ENCODE measurements at places on chromosomes 3 and 15. TPM values are rescaled to one million over a fixed set of nuclear protein-coding genes. Genes with fewer than 3 reads are reported as not detected.

- no peak for DNase-seq
Measured at GRCh38 chr3:9400616-9401015, 3.2 kb downstream of the SETD5 start.

DNA sequence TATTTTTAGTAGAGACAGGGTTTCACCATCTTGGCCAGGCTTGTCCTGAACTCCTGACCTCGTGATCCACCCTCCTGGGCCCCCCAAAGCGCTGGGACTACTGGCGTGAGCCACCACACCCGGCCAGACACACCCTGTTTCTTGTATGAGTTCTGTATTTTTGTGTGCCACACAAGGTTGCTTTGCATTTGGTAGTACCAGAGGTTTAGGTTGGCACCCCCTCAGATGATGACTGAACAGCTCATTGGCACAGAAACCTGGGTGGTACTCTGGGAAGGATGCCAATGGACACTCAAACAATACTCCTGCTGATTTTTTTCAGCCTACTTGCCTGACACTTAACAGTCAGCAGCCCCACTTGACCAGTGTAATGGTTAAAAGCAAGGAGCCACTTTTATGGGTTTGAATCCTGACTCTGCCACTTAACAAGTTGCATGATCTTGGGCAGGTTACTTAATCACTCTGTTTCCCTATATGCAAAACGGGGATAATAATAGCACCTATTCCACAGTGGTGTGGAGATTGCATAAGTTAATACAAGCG, 39.2 kb upstream of the BCL2A1 start:
- no peak for DNase-seq

GRCh38 chr3:192864941-192865340, 52.7 kb downstream of the MB21D2 start:
- no peak for DNase-seq

DNA sequence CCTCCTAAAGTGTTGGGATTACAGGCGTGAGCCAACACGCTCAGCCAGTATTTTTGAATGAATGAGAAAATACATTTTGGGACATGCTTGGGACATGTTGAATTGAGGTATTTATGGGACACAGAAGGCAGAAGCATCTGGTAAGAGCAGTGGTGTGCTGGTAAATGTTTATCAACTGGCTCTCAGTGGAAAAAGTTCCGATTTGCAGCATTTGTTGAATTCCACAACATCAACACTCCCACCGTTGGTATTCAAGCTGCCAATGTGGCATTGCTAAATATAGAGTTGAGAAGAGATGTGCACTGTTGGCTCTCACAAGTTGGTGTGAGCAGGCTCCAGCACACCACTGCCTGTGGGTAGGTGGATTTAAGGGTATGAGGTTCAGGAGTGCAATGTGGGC, 35.8 kb upstream of the LRRFIP2 start:
- no peak for DNase-seq

- no peak for DNase-seq
Measured at GRCh38 chr3:153291059-153291685, 129.1 kb downstream of the RAP2B start.

DNA sequence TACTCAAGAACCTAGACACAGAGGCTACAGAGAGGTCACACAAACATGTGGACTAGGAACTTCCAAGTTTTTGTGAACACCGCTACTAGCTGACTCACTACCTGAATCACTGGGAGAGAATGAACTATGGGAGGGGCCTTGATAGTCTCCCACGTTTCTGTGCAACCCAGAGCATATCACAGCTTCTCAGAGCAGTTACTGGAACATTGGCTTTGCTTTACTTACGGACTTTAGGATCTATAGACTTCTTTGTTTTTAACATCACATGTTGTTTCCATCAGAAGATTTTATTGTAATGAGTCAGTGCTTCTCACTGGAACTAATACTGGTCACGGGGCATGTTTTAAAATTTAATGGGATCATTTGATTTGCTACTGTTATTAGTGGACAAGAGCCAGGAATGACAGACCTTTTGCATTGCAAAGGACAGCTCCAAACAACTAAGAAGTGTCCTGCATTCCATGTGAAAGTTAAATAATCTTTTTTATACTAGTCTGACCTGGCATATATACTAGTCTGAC, 35.6 kb downstream of the RTP4 start:
- DNase-seq = no peak

GRCh38 chr3:113896930-113897329, 50.9 kb upstream of the ZDHHC23 start:
- no peak for DNase-seq

DNA sequence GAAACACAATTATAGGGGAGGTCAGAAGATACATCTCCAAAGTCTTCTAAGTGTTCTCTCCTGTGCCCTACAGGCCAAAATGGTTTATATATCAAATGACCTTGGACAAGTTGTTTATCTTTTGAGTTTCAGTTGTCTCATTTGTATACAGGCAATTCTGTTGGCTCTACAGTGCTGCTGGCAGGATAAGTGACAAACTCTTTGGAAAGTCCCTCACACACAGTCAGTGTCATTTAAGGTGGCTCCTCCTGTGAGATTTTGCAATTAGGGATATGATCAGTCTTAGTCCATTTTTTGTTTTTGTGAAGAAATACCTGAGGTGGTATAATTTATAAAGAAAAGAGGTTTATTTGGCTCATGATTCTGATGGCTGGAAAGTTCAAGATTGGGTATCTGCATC, 1035.8 kb upstream of the CFAP20DC start:
- no peak for DNase-seq

GRCh38 chr15:28264166-28264565, 57.8 kb downstream of the HERC2 start:
- no peak for DNase-seq

DNA sequence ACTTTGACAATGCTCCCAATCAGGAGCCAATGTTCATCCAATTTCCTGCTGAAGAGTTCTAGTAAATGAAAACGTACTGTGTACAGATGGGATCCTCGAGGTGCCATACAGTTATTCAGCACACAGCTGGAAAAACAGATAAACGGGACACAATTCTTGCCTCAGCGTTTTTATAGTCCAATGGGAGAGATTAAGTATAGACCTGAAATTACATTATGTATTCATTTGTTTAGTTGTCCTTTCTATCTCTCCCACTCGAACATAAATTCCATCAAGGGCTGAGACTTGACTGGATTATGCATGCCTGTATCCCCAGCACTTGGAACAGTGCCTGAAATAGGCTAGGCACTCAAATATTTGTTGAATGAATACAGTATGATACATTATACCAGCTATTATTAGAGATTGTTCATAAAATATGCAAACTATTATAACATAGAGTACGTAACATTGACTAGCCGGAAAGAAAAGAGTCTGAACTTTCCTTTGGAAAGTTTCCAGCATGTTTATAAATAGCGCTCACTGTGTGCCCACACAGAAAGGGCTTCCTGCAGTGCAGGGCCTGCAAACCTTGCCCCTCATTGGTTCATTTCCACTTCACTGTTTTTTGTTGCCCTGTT, 27.4 kb upstream of the SNTN start:
- DNase-seq = no peak

- no peak for DNase-seq
Measured at GRCh38 chr15:90607361-90607760, 77.6 kb downstream of the CRTC3 start.

DNA sequence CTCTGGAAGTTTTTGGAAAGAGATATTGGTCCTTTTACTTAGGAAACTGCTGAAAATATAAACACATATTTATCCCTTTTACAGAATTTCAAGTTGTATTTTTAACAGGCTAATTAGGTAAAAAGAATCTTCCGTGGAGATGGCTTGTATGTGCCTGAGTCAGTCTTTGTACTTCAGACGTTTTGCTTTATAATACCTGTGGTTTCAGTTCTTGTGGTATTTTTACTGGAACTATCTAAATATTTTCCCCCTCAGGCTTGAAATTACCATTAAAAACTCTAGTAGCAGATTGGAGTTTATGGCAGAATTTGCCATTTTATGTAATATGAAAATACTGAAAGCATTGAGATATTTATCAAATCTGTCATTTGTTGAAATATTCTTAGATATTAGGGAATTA, 151.6 kb upstream of the CGNL1 start:
- DNase-seq = no peak

DNA sequence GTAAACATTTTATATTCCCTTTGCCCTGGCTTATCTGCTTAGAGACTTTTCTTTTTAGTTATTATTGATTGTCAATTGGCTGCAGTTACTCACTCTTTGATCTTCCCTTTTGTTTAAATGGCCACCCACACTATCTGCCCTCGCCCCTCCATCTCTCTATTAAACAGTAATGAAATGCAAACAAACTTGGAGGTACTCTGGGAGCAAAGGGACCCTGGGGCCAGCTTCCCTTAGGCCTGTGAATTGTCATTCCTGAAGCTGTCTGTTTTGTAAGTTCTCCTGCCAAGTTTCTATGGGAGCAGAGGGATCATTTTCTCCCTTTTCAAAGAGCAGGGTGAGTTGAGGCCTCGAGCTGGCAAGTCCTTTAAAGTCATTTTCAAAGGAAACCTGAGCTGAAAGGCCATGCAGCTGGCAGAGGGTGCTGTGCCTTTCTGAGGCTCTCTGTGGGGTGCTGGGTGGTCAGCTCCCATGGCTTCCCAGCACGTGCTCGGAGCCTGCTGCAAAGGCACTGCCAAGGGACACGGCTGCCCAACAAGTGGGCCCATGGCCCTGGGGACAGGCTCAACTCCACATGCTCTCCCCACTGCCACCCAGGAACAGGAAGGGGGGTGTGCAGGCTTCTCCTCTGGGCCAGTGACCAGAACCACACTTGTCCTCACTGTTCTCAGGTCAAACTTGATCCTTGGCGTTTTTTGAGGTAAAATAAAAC, 17.4 kb upstream of the RTP2 start:
- DNase-seq = no peak

- DNase-seq = no peak
Measured at GRCh38 chr15:76209942-76210341, 101.3 kb downstream of the ETFA start.

DNA sequence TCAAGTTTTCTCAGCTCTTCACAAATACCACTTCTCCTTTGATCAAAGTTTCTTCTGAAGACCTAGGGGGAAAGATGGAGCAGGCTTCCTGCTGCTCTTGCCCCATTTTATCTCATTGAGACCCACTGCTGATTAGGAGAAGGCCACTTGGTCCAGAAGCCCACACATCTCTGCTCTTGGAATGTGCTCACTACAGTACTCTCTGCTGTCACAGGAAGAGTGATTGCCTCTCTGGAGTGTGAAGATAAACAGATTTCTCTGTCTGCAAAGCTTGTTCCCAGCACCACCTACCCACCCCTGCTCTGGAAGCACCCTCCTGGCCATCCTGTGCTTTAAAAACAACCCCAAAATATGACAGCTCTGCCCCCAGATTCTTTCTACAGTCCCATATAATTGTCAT, 41.3 kb upstream of the PRTG start:
- no peak for DNase-seq

- no peak for DNase-seq
Measured at GRCh38 chr15:32887090-32887489, 169.3 kb downstream of the GREM1 start.

- no peak for DNase-seq
Measured at GRCh38 chr3:114456742-114457141, 162.9 kb downstream of the TIGIT start.

DNA sequence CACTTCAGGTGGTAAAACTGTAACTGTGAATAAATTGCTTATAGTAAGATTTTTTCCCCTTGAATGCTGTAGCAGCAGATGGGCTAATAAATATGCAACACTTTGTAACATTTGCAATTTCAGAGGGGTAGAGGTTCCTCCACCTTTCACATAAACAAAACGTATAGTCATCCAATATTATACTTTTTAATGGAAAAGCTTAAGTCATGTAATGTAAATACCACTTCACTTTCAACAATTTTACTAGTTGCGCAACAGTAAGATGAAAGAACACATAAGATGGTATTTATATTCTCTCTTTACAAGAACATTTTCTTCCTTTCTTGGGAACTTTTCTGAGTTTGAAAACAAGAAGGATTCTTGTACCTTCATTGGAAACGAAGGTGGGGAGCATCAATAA, 56.6 kb upstream of the FAM3D start:
- DNase-seq = no peak

DNA sequence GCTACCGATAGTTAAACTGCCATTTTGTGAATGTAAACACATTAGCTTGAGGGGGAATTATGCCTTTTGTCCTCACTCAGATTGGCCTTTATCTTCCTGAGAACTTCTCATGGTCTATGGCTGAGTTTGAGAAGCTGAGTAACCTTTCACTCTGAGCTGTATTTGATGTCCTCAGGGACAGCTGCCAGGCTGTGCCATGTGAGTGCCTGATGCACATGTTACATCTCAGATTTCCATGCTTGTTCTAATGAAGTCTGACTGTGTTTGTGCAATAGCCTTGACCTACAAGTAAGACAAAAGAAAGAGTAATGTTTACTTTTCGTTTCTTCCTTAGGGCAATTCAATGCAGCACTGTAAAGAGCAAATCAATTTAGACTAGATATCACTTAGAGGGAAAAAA, 44.1 kb upstream of the ARL6 start:
- no peak for DNase-seq

GRCh38 chr3:102715030-102715697, 280.3 kb downstream of the ZPLD1 start:
- DNase-seq = no peak

DNA sequence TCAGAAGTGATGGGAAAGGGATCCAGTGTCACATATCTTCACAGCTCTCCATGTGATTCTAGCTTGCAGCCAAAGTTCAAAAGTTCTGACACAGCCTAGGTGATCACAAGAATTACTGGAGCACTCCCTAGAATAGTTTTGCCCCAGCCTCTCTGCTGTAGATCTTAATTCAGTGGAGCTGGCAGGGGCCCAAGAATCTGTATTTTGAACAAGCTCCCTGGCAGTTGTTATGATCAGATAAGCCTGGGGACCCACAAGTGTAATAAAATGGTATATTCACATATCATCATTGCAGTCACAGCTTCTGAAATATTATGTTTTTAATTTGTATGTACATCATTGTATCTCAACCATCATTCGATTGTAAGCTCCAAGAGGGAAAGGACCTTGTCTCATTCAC, 62.3 kb downstream of the NOX5 start:
- no peak for DNase-seq

DNA sequence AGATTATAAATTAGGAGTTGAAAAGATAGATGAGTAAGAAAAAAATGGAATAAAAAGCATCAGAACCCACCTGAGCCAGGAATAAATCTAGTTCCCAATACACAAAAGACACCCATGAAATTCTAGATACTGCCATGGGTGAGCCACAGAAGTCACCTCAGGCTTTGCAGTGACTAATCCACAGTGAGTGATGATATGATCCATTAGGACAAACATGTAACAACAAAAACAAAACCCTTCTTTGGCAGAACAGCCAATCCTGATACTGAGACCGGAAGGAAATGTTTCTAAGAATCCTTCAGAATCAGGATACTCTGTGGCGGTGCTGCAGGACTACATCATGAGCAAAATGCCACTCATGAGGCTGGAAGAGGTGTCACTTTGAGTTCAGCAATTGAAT, 15.0 kb upstream of the MINDY4B start:
- DNase-seq = no peak

GRCh38 chr3:160927620-160928019, 171.6 kb downstream of the PPM1L start:
- DNase-seq = no peak

Gene ROBO2
- total RNA-seq = 82.4 TPM

Gene GNAT1
- 0.27 TPM for total RNA-seq

Gene LXN
- 42.6 TPM for total RNA-seq

Gene PRC1
- 56.9 TPM for total RNA-seq

Gene CHRNB4
- 2.2 TPM for total RNA-seq

Gene CRTAP
- 177 TPM for total RNA-seq

Gene PLCD1
- total RNA-seq = 19.0 TPM

Gene C3orf85
- total RNA-seq = not detected

Gene MYLK
- 13.3 TPM for total RNA-seq

Gene SLMAP
- total RNA-seq = 93.0 TPM

Gene SEMA5B
- 0.27 TPM for total RNA-seq

Measured in mesothelial cell of epicardium (in vitro differentiated cells).